ENCODE measurements at places on chromosomes 5 and 9. TPM values are rescaled to one million over a fixed set of nuclear protein-coding genes. Genes with fewer than 3 reads are reported as not detected.

The GPX8 gene
- total RNA-seq: 12.5 TPM

The CDH9 gene
- total RNA-seq: 0.33 TPM

The ADAMTSL1 gene
- 150 TPM for total RNA-seq

The MYMK gene
- not detected for total RNA-seq

The PIP5K1B gene
- 0.42 TPM for total RNA-seq

The KCNT1 gene
- total RNA-seq: 0.06 TPM

The KIF27 gene
- total RNA-seq: 4.9 TPM

DNA sequence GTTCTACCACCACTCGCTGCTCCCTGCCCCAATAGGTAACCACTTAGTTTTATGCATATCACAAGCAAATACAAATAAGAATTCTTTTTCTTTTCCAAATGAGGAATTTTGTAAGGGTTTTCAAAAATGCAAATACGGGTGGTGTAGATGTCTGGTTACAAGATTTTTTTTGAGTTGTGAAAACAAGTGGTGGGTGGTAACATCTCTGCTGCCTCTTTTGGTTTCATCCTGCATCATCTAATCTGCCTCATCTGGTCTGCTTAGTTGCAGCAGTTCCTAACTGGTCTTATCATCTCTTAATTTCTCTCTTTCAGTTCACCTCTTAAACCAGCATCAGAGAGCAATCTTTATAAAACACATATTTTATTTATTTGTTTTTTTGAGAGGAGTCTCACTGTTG lies 5.3 kb downstream of the NFX1 start:
- H3K27me3 ChIP-seq: no peaks in the 10 kb centered on the region
- H3K27ac ChIP-seq: no peak overlapping the region
- no peak for DNase-seq

DNA sequence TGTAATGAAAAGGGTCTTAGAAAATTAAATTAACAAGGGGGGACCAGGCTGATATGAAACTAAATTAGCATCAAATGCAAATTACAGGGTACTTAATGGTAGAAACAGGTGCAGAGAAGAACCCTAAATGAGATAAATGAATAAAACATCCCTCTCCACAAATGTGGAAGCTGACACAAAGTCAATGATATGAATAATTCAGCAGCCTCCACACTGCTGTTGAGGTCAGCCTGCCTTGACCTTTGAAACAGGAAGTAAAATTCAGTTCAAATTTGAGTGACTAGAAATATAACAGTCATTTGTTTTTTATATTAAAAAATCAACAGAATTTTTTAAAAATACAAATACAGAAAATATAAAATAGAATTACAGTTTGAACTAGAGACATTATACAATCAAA lies 40.0 kb downstream of the EBF1 start:
- DNase-seq: no peak
- H3K27ac ChIP-seq: no peak overlapping the region
- H3K27me3 ChIP-seq: no peaks in the 10 kb centered on the region
- no peak overlapping the region for H3K4me3 ChIP-seq
- H3K36me3 ChIP-seq: no peaks in the 10 kb centered on the region
- peaks cover 24% of the 10 kb centered on the region for H3K4me1 ChIP-seq

DNA sequence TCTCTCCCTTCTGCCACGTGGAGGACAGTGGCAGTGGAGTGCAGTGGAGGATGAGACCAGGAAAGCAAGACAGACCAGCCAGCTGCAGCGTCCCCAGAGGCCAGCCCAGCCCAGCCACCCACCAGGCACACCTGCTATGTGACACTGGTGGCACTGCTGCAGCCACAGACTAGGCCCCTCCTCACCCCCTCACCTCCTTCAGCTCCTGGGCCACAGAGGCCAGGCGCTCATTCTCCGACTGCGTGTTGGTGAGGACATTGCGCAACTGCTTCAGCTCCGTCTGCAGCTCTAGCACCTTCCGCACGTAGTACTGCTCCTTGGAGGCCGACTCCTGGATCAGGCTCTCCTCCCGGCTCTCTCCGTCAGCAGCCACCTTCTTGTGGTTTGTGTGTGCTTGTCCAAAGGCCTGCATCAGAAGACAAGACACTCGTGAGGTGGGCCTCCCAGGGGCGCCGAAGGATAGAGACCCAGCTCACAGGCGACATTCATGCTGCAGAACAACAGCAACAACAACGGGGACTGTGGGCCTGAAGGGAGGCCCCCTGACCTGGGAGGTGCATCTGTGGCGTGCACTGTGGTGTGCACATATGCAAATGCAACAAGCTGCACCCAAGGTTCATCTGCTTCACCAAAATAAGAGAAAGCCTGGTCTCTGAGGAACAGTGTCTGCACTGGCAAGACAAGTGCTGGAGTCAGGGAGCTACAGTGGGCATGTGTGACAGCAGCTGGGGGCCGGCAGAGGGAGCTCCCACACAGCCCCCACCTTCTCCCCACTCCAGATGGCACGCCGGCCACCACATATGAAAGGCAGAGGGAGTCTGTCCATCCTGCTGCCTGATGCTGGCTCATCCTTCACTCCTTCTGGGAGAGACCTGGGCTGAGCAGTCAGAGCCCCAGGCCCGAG lies 35.5 kb downstream of the BICD2 start:
- no peaks in the 10 kb centered on the region for H3K36me3 ChIP-seq
- DNase-seq: no peak
- H3K27ac ChIP-seq: no peak overlapping the region
- no peaks in the 10 kb centered on the region for H3K27me3 ChIP-seq

DNA sequence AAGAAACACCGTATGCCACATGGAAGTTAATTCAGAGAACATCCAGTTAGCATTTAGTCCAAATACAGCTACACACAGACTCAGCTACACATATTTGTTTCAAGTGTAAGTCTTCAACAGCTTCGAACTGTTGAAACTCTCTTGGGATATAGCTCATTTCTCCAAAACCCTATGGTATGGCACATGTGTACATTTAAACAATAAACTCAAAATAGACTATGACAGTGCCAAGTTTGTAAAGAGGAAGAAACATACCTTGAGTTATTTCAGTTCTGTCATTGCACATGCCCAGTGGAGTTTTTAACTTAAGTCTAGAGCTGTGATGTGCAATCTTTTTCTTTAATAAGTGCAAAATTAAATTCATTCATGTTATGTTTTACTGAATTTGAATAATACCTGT lies 155.1 kb upstream of the RAI14 start:
- no peaks in the 10 kb centered on the region for H3K36me3 ChIP-seq
- H3K27ac ChIP-seq: no peak overlapping the region
- DNase-seq: no peak
- no peaks in the 10 kb centered on the region for H3K27me3 ChIP-seq
- H3K4me1 ChIP-seq: peaks cover 93% of the 10 kb centered on the region

DNA sequence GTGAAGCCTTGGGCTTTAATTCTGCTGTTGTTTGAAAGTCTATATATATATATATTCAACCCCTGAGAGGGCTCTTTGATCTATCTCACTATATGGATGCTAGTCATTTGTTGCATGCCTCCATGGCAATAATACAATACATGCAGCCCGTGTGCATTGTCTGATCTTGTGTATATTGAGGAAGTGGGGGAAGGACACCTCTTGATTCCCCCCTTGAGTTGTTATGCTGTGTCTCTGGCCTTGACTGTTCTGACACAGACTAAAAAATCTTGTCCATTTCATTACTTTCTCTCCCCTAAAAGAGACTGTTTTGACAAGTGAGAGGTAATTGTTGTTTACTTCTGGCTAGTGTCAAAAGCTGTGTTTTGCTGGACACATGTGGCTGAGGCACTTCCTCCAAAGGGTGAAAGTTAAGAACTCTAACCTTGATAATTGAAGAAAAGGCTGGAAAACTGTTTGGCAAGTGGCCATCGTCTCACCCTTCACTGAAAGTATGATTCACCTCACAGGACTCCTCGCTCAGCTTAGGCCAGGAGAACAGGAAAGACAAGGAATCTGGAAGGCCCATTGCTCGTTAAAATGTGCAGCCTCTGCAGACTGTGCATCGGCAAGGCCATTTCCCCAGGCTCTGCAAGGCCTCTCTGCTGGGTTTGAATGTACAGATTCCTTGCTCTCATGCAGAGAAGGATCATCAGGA lies 304.0 kb downstream of the PRELID2 start:
- no peaks in the 10 kb centered on the region for H3K4me1 ChIP-seq
- DNase-seq: no peak
- no peak overlapping the region for H3K27ac ChIP-seq
- no peak overlapping the region for H3K4me3 ChIP-seq

DNA sequence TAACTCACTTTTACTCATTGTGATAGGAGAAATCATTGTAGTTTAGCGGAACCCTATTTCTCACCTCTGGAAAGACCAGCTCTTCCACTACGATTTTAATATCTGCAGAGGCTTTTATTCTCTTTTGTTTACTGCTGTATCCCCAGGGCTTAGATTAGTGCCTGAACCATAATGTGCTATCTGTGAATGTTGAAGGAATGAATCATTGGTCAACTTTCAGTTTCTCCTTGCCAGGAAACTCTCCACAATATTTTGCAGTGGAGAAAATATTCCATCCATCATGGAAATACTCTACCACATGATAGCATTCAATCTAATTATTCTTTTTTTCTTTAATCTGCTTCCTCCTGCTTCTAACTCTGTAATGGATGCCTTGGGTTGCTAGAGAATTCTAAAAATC lies 263.5 kb upstream of the PTPRD start:
- no peaks in the 10 kb centered on the region for H3K4me1 ChIP-seq
- no peak overlapping the region for H3K4me3 ChIP-seq
- no peak for DNase-seq
- H3K27me3 ChIP-seq: no peaks in the 10 kb centered on the region
- H3K36me3 ChIP-seq: no peaks in the 10 kb centered on the region

DNA sequence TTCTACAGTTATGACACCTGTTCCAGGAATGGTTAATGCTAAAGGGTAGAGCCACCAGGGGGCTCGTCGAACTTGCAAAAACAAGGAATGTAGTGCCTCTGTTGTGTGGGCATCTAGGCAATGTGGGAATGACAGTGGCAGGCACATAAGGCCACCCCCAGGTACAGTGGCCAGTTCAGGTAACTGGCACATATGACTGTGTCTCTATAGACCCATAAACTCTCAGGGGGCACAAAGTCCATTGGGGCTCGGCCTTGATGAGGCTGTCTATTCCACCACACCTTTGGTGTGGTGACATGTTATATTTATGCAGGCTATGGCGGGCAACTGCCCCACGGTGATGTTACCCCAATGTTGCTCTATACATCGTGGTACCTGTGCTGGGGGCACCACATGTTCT lies 59.6 kb upstream of the FAM120A start:
- no peaks in the 10 kb centered on the region for H3K36me3 ChIP-seq
- no peaks in the 10 kb centered on the region for H3K27me3 ChIP-seq
- H3K4me3 ChIP-seq: no peak overlapping the region

DNA sequence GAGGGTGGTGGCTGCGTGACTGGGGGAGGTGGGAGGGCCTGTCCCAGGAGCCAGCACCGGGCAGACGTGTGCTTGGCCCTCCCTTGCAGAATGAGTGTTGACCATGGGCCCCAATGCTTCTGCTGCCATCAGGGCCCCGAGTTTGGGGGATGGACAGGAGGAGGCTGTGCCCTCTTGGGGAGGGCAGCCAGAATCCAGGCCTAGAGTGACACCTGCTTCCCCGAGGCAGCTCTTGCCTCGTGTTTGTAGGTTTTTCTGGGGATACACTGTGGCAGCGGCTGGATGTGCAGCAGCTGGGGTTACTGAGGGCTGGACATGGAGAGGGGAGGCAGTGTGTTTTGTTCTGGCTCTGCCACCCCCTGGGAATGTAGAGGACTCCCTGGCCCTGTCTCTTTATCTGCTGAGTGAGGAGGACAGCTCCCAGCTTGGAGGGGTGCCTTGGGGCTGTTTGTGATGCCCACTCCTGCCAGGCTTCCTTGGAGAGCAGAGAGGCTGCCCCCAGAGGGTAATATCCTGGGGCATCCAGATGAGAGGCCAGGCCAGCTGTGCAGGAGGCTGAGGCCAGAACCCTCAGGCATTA lies 22.7 kb downstream of the WNK2 start:
- H3K27ac ChIP-seq: peak overlapping the region; percentile 79
- peaks cover 91% of the 10 kb centered on the region for H3K4me1 ChIP-seq
- no peak overlapping the region for H3K4me3 ChIP-seq
- no peaks in the 10 kb centered on the region for H3K27me3 ChIP-seq
- H3K36me3 ChIP-seq: no peaks in the 10 kb centered on the region

GRCh38 chr9:13437866-13438265 lies 158.4 kb upstream of the MPDZ start:
- H3K4me3 ChIP-seq: no peak overlapping the region
- DNase-seq: no peak
- no peaks in the 10 kb centered on the region for H3K4me1 ChIP-seq
- H3K27ac ChIP-seq: no peak overlapping the region

GRCh38 chr5:33370466-33370859 lies 70.3 kb upstream of the TARS1 start:
- no peak overlapping the region for H3K4me3 ChIP-seq
- no peaks in the 10 kb centered on the region for H3K27me3 ChIP-seq
- DNase-seq: no peak
- H3K36me3 ChIP-seq: no peaks in the 10 kb centered on the region
- no peaks in the 10 kb centered on the region for H3K4me1 ChIP-seq

All from esophagus muscularis mucosa (tissue), 4 donors.